ENCODE measurements at places on chromosomes 4 and X.
A peak's percentile ranks its signal among the peaks of the same experiment; 100 is the strongest.

GRCh38 chr4:13432453-13432852 is 51.7 kb downstream of the RAB28 start:
- no peak for DNase-seq

DNA sequence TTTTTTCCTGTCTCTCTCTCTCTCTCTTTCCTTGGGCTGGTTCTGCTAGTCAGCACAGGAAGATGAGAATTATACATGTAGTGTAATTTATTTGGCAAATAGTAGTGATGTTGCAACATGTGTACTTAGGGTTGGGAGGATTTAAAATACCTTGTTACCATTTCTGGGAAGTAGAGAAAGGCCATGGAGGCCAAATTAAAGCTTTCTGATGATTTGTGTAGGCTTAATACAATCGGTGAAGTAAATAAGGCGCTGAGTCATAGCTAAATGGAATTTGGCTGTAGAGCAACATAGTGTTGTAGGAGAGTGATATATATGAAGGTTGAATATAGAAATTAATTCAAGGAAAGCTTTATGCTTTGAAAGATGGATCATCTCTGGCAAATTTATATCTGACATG is 295.3 kb downstream of the GRID2 start:
- no peak for DNase-seq

DNA sequence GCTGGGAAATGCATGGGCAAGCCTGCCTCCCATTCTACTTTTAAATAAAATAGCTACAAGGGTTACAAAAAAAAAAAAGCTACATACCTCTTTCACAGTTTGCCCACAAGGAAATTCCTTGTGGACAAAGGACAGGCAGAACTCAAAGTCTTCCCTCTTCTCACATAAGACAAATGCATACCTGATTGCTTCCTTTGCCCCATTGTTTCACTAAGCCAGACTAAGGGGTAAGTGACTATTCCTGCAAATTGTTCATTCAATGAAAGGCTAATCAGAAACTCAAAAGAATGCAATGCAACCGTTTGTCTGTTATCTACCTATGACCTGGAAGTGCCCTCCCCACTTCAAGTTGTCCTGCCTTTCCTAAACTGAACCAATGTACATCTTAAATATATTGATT is 780.6 kb downstream of the FAM133A start:
- DNase-seq, result no peak

GRCh38 chr4:99149426-99150019 is 5.4 kb upstream of the ADH4 start:
- no peak for DNase-seq

GRCh38 chrX:133151336-133151735 is 54.4 kb upstream of the USP26 start:
- DNase-seq, result peak; percentile 21

- DNase-seq, result peak; percentile 16
Measured at GRCh38 chrX:6813836-6814370, 279.0 kb upstream of the VCX3A start.

GRCh38 chrX:53251307-53251706 is 26.3 kb upstream of the KDM5C start:
- no peak for DNase-seq

- DNase-seq, result no peak
Measured at GRCh38 chr4:2946812-2947600, 16.2 kb downstream of the NOP14 start.

DNA sequence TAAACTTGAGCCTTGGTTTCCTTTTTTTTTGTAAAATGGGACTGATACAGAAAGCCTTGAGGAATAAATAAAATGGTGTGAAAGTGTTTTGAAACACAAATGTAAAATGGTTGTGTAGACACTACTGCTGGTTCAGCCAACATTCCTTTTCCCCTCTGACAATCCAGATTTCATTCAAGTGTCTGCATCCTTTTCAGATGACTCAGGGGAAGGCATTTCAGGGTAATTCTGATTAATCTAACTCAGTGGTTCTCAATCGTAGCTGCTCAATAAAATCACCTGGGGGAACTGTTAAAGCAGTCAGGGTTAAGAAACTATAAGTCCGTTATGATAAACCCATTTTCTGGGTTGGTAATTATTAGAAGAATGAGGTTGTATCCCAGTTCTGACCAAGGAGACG is 4.6 kb downstream of the ARHGAP10 start:
- no peak for DNase-seq

GRCh38 chr4:16113741-16114140 is 29.9 kb upstream of the PROM1 start:
- no peak for DNase-seq

- no peak for DNase-seq
Measured at GRCh38 chr4:77176640-77177039, 19.6 kb downstream of the CCNG2 start.

- no peak for DNase-seq
Measured at GRCh38 chr4:182310962-182311361, 67.8 kb downstream of the TENM3 start.

GRCh38 chr4:157421365-157421764 is 200.8 kb downstream of the GRIA2 start:
- DNase-seq, result no peak

- no peak for DNase-seq
Measured at GRCh38 chr4:69467797-69468196, 27.9 kb downstream of the UGT2B4 start.

- peak; percentile 23 for DNase-seq
Measured at GRCh38 chr4:155025762-155026457, 182.5 kb upstream of the NPY2R start.

- no peak for DNase-seq
Measured at GRCh38 chr4:15995826-15996225, 32.9 kb upstream of the FGFBP2 start.

GRCh38 chr4:25938787-25939186 is 24.8 kb downstream of the SMIM20 start:
- no peak for DNase-seq

DNA sequence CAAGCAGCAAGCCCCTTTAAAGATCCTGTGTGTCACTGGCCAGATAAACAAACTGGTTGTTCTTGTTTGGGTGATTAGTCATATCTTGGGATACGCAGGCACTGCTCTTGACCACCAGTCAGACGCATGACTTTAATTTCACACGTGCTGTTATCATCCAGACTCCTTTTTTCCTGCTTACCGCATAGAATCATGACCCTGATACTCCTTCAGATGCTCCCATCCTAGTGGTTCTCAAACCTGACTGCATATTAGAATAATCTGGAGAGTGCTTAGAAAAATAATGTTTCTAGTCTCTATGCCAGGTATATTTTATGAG is 78.8 kb downstream of the CLDN22 start:
- DNase-seq, result no peak

DNA sequence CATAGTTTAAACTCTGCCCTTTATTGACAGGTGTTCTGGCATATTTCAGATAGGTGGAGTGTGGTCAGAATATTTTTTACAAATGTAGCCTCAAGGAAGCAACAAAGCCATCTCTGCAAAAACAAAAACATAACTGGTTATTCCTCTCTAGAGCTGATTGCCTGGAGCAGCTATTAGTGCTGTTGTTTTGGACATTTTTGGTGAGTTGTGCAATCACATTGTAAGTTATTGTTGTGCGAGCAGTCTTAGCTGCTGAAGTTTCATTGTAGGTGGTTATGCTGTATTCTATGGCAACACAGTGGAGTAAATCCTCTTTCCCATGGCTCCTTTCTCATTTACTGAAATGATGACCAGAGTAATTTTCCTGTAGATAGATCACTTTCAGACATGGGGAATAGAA is 1413.0 kb downstream of the PCDH7 start:
- no peak for DNase-seq

DNA sequence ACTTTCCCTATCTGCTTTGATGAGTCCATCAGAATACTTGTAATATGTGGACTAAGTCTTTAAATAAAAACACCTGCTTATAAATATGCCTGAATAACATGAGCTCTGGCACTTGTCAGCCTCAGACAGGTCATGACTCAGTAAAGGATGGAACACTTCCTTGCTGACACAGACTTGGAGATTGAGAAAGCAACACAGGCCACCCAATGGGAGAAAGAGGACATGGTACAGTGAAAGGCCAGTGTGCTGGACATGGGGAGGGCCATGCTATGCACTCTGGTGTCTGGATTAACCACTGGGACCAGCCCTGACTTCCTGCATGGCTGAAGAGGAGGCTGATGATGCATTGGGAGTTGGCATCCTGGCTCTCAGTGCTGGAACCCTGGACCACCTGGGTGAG is 149.5 kb downstream of the DHRSX start:
- no peak for DNase-seq

DNA sequence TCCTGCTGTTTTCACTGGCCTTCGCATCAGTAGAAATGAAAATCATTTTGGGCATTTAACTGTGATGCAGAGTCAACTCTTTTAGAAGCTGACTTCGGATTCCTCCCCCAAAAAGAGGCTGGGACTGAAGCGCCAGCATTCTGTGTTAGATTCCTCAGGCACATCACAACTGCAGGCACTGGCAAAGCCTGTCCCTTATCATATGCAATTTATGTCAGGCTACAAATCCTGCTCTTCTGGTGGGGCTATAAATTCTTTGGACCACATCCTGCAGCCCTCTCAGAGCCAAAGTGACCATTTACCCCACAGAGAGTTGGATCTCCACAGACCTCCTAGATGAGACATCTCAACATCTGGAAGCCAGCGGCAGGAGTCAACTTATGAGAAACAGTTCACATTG is 138.4 kb downstream of the CBR4 start:
- DNase-seq, result no peak

GRCh38 chr4:142719854-142720541 is 126.1 kb downstream of the INPP4B start:
- no peak for DNase-seq

GRCh38 chr4:121096191-121096590 is 23.9 kb upstream of the NDNF start:
- DNase-seq, result no peak

- peak; percentile 60 for DNase-seq
Measured at GRCh38 chr4:184329659-184330400, 112.2 kb upstream of the ENPP6 start.

DNA sequence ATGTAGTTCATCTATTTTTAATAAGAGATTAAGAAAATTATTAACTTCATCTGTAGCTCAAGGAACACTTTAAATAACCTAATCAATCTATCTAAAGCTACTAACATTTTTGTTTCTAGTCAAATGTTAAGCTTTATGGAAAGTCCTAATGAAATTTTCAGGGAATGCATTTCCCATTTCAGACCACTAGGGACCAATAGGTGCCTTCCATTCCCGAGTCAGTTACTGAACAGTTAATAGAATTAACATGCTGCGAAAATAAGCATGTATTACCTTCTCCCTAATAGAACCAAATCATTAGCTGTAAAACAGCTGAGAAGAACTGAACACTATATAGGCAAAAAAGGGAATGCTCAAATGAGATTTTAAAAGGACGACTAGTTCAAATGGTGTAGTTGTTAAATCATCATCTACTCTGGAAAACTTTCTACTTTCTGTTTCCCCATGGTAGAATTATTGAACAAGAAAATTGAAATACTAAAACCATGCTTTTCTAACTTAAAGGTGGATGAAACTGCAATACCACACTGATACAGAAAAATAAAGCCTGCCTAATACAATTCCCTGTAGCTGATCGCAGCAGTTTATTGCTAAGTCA is 22.5 kb downstream of the STX18 start:
- DNase-seq, result no peak

DNA sequence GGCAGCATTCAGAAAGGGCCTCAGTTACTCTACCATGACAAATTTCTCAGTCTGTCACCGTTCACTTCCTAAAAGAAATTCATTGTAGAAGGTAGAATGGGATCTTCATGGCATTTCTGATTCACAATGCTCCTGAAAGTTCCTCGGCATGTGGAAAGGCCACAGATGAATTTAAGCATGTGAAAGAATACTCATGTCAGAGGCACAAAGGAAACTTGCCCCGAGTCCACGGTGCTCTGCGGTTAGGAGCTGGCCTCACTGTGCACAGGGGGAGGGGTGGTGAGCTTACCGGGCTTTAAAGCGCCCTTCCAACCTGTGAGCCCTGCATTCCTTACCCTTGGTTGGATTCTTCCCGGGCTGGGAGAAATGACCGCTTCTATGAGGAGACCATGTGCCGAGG is 9.3 kb downstream of the TKTL1 start:
- no peak for DNase-seq

All from femur (tissue), 1 donor.